ENCODE measurements at places on chromosomes 6 and 20.

GRCh38 chr20:54255157-54255556 lies 47.3 kb downstream of the PFDN4 start:
- peak; percentile 90 for DNase-seq

DNA sequence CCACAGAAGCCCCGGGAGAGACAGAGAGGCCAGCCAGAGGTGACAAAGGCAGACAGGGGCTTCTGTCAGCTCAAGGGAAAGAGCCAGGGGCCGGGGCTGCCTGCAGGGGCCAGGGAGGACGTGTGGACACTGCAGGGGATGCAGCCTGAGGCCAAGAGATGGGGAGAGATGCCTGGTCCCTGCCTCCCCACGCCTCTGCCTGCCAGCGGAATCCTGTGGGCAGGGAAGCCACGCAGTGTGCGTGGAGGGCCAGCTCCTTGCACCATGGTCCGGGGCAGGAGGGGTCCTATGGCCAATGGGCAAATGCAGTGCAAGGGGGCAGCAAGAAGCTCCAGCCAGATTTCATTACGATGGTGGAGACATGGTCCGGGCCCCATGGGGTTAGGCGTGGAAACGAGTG lies 224.9 kb downstream of the CDH4 start:
- no peak for DNase-seq

- no peak for DNase-seq
These were observed 471.8 kb upstream of the AGPAT4 start for GRCh38 chr6:161745594-161746141.

DNA sequence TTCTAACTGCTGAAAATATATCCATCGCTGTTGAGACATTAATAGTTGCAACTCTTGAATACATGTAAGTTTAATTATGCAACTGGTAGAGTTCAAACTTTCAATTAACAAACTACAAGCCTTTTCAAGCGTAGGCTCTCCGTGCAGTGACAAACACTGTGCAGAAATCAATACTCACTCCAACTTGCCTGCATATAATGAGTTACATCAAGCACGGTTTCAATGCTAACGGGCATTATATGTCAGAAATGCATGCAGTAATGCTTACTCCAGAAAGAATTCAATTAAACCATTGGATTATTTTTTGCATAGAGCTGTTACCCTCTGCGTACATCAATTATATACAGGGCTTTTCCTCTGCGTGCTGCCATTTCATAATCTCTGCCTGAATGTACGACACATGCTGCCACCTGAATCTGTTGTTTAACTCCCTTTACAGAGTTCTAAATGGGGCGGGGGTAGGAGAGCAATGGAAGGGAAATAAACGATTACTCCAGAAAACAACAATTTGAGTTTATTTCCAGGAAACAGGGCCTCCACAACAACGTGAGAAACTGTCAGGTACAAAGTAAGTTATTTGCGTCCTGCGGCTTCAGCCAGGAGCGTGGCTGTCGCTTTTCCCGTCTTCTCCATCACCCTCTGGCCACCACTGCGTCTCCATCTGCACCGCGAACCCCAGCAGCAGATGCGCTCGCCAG lies 1.8 kb downstream of the PTPRK start:
- no peak for DNase-seq

All from fibroblast of skin of back (primary cell).